ENCODE measurements at places on chromosomes 1 and 21.

DNA sequence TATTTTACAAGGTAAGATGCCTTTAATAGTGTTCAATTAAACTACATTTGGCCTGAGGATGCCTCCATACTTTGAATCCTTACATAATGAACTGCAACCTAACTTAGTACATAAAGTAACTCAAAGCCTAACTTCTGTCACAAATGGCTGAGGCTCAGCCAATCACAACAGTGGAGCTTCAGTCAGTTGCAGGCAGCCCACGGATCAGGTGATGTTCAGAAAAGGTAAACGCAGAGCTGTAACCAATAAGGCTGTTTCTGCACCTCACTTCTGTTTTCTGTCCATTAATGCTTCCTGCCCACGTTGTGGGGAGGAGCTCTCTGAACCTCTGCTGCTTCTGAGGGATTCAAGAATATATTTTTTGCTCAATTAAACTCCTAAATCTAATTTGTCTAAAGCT, 94.8 kb upstream of the KIAA0040 start:
- DNase-seq: no peak

DNA sequence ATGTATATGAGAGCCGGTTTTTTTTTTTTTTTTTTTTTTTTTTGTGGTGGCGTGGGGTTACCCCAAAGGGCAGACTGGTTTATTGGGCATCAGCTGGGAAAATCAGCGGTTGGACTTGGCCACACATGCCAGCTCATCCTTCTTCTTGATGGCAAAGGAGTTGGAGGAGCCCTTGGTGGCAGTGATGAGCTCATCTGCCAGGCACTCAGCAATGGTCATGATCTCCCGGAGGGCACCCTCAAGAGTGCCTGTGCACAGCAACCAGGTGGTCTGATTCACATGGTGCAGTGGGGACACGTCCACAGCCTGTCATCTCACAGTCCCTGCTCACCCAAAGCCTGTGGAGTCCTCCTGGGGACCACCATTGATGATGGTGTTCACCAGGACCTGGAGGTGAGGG, 62.0 kb downstream of the MRPS6 start:
- no peak for DNase-seq

GRCh38 chr1:56931686-56932085, 34.1 kb downstream of the C8B start:
- no peak for DNase-seq

- DNase-seq: no peak
Measured at GRCh38 chr1:217106231-217106901, 383.1 kb upstream of the ESRRG start.

GRCh38 chr1:11984121-11984520, 3.9 kb downstream of the MFN2 start:
- DNase-seq: no peak

GRCh38 chr1:70443739-70444138, 32.7 kb downstream of the CTH start:
- DNase-seq: no peak

DNA sequence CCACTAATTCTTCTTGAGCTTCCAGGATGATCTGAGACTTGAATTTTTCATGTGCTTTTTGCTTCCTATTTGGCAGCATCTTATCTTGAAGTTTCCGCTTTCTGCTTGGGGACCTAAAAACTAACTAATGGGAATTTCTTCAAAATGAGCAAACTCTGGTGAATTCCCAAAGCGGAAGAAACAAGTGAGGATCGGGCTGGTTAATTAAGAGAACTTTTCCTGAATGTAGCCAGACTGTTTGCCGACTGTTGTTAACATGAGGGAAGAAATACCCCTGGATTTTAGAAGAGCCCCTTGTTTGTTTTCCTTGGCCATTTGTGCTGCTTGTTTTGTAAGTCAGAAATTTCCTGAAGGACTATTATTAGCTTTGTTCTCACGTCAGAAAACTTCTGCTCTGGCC, 6.1 kb upstream of the SELE start:
- no peak for DNase-seq

DNA sequence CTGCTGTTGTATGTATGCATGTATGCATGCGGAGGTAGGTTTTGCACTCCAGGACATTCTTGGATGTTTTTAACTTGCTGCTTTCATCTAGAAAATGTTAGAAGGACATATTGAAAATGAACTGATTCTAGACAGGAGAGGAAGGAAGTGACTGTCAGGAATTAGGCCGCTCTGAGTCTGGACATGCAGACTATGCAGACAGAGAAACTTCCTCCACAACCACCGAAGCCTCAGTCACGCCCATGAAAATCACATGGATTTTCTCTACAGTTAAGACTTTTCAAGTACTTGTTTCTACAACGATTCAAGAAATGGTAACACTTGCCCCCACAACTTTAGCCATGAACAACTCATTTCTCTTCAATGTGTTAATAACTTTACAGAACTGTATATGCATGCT, 211.1 kb downstream of the SMYD3 start:
- DNase-seq: no peak

- no peak for DNase-seq
Measured at GRCh38 chr21:16851054-16851453, 661.8 kb upstream of the CXADR start.

- DNase-seq: no peak
Measured at GRCh38 chr1:163604896-163605295, 283.1 kb downstream of the NUF2 start.

GRCh38 chr1:182143154-182143657, 81.7 kb upstream of the ZNF648 start:
- peak; percentile 97 for DNase-seq

- DNase-seq: no peak
Measured at GRCh38 chr1:76944942-76945341, 77.7 kb downstream of the ST6GALNAC5 start.

DNA sequence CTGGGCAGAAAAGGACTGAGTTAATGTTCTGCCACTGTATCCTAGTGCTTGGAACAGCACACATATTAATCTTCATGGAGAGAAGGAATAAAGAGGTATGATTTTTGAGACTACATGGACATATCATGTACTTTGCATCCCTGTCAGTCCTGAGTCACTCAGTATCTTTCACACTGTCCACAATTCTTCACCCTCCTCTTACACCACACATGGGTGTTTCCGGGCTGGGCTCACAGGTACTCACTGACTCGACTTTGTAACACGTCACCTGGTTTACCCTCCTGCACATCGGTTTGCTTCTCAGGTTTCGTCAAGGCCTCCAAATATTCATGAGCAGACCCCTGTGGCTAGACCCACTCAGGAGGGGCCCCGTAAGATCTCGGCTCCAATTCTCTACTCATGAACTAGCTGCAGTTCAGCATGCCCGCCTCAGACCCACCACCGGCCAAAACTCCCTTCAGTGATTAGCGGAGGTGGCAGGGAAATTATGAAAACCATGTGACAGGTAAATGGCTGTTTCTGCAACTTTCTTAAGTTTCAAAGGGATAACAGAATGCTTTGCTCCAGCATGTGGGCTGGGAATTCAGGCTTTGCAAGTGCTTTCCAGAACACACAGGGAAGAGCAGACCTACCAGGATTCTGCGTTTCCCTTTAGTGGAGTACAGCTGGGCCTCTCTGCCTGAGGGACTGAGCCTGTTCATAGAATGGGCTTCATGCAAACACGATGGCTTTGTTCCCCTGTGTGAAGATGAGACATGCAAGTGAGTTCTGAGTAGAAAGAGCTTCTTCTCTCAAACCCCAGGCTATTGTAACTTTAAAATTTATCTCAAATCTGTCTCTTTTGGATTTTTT, 31.3 kb upstream of the TRABD2B start:
- no peak for DNase-seq

- DNase-seq: no peak
Measured at GRCh38 chr1:91732291-91733107, 153.5 kb downstream of the TGFBR3 start.

- DNase-seq: no peak
Measured at GRCh38 chr21:39020751-39021477, 162.3 kb downstream of the PSMG1 start.

- DNase-seq: no peak
Measured at GRCh38 chr21:25350056-25350455, 257.2 kb downstream of the MRPL39 start.

DNA sequence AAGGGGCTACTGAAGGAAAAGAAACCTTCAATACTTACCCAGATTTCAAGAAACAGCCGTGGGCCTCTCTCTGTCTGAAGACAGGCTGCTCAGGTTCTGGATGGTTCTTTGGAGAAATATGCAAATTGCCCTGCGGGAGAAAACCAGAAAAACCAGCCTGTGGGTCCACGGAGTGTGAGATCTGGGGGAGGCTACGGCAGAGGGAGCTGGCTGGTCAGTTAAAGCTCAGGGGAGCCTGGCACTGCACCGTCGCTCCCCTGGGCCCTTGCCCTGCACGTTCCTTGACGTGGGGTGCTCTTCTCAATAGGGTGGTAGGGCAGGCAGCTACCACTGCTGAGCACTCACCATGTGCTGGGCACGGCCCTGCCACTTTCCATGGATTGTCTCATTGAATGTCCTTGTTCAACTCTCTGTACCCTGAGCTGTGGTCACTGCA, 12.7 kb downstream of the TMCO4 start:
- no peak for DNase-seq

GRCh38 chr1:111281411-111281810, 9.2 kb upstream of the CHIA start:
- no peak for DNase-seq

GRCh38 chr1:116981521-116982037, 20.0 kb upstream of the CD101 start:
- DNase-seq: no peak

DNA sequence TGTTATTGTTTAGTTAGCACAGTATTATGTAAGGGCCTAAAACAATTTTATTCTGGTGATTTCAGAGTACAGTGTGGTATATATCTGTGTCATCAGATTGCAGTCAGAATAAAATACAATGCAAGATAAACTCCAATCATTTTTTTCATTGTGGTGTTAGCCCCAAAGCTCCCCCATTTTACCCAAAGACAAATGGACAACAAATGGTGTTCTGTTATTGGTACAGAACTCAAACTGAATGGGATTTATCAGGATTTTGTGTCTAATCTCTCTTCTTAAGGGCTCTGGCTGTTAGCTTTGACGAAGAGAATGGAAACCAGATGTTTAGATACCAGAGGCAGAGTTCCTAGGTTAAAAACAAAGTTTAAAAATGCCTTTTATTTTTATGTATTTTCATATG, 163.1 kb upstream of the USP25 start:
- DNase-seq: no peak

GRCh38 chr1:226995365-226996332, 55.6 kb downstream of the COQ8A start:
- no peak for DNase-seq

DNA sequence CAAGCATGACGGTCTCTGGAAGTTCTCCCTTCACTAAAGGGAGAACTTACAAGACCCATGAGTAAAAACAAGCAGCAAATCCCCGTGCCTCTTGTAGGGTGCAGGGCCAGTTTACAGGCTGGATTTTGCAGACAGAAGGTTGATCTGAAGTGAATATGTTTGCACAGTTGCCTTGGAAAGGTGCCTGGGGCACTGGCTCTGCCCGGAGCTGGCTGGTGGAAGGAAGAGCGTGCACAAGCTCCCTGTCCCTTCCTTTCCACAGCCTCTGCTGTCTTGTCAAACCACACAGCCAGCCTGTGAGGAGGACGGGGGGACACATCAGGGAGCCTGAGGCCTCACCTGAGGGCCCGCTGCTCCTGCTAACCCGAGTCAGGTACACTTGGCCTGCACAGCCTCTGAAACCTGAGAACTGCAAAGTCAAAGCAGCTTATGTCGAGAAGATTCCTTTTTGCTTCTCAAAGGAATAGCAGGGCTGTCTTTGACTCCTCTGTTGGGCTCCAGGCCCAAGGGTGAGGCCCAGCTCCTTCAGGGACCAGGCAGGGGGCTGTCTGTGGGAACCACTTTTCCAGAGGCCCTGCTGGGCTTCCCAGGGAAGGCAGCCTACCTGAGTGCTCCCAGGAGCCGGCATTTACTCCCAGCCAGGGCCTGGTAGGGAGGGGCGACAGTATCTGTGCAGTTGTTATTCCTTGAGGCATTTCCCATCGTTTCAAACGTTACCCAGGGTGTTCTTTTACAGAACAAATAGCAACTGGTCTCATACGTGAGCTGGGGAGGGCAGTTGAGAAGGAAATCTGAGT, 251.5 kb downstream of the SIPA1L2 start:
- DNase-seq: no peak

DNA sequence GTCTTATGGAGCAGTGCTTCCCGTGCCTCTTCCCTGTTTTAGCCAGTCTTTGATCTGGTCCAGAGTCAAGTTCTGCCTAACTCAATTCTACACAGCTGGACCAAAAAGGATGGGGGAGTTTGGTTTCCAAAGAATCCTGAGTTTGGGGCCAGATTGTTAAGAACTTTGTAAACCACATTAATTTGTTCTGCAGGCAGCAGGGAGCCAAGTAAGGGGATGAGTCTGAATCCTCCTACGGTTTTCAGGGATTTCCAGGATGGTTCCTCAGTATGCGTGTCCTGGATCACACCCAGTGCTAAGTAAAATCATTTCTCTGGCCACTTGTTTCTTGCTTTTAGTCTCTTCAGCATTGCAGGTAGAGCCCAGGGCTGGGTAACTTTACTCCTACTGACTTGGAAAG, 26.1 kb upstream of the GJA5 start:
- no peak for DNase-seq

DNA sequence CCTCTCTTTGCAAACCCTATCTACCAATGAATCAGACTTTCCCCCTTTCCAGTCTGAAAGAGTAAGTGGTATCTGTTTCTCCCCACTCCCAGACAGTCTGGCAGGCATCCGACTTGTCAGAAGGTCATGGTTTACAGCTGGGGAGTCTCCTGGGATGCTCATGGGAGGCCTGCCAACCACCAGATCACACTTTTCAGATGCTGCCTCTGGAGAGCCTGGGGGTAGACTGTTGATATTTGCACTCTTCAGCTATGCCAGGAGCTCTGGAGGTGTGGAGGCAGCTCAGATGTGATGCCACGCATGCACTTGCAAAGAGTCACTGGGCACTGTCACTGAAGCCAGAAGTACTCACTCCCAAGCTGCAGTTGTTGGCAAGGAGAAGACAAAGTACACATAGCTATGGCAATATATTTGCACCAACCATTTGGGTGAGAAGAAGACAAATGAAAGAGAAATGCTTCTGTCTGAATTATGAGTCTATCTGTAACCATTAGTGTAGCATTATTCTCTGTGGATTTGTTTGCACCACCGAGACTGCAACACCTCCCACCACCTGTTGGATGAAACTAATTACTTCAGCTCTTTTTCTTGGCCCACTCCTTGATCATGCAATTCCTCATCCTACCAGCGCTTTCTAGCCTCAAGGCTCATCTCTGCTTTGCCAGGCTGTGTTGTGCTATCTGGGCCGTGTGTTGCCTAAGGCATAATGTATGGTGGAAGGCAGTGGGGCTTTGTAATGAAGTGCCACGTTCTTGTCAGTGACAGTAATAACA, 133.0 kb upstream of the SPAG17 start:
- DNase-seq: no peak

DNA sequence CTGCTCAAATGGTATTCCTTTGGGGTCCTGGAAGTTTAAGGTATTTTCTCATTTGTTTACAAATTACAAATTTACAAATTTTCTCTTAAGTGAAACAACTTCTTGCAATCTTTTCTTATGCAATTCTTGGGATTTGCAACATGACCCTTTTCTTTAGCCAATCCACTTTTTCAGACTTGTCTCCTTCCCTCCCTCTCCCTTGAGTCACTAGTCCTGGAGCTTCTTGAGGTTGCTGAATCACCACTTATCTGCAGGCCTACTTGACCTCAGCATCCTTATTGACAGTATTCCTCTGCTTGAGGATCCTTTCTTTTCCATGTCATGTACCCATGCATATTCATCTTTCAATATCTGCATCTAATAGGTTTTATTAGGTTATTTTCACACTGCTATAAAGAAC, 302.8 kb upstream of the ADAMTS5 start:
- DNase-seq: no peak
